ENCODE measurements at places on chromosomes 2 and 18.
A peak's percentile ranks its signal among the peaks of the same experiment; 100 is the strongest.

DNA sequence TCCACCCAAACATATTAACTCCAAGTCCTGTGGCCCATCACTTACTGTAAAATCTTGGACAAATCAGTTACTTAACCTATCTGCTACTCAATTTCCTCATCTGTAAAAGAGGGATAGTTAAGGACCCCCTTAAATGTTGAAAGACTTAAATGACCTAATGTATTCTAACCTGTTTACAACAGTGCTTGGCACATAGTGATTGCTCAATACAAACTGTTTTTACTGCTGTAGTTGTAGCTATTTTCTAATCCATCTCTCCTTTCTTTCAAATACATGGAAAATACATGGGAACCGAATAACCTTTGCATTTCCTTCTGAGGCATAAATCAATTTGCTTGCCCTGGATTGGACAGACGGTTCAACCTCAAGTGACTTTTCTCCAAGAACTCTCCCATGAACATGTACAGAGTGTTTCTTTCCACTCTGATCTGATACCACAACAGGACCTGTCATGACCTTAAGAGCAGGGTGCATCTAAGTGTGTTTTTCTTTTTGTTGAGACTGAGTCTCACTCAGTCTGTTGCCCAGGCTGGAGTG, 2.7 kb downstream of the LNPK start:
- no peak for DNase-seq

DNA sequence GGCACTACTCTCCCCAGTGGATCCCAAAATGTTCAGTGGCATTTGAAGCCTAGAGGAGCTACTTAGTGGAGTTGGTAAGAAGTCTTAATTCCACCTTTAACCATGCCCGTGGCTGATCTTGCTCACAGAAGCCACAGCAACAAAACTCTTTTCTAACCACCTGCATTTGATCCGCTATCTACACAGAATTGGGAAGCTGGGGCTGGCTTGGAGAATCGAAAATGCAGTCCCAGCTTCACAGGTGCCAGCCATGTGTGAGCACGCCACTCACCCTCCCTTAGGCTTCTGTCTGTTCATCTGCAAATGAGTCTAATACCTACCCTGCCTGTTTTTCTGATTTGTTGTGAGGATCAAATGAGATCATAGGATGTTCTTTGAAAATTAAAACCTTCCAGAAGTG, 182.6 kb downstream of the BCL11A start:
- no peak for DNase-seq

DNA sequence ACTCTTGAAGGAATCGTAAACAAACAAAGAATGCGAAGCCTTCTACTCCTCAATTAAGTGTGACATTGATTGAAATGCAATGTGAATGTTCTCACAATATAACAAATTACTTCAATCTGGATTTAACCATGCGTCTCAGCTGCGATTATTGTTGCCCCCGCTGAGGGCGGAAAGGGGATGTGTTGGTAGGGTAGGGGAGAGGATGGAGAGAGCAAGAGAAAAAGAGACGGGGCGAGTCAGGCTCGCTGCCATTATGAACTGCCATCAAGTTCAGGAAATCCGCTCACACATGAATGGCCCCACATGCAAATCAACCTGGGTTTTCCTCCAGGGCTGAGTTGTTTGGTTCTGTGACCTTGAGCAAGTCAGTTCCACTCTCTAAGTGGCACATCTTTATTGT, 129.8 kb downstream of the PXDN start:
- DNase-seq: no peak

- DNase-seq: no peak
Observed at GRCh38 chr18:79397247-79397829, 1.6 kb downstream of the NFATC1 start.

DNA sequence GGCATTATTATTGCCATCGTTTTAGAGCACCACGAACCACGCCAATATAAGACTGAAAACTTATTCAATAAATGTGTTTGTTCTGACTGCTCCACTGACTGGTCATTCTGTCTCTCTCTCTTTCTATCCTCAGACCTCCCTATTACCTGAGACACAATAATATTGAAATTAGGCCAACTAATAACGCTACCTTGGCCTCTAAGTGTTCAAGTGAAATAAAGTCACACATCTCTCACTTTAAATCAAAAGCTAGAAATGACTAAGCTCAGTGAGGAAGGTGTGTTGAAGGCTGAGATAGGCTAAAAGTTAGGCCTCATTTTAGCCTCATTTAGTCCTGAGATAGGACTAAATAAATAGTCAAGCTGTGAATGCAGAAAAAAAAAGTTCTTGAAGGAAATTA, 38.8 kb downstream of the G6PC2 start:
- no peak for DNase-seq

- no peak for DNase-seq
Observed at GRCh38 chr2:133142087-133142486, 426.2 kb downstream of the NCKAP5 start.

DNA sequence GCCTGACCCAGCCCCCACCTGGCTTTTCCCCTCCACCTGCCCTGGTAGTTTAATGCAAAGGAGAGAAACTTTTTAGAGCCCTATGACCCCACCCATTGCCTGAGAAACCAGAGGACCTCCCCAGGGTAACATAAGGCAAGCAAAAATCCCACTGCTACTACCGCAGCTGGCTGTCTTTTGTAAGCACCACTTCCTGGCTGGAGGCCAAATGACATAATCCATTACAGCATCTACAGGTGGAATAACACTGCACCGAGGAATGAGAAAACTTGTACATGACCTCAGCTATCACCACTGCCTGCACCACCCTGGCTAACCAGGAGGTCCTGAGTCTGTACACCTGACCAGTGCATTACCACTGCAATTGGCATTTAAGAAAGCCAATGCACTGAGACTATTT, 149.6 kb upstream of the GALNT5 start:
- DNase-seq: peak; percentile 60

DNA sequence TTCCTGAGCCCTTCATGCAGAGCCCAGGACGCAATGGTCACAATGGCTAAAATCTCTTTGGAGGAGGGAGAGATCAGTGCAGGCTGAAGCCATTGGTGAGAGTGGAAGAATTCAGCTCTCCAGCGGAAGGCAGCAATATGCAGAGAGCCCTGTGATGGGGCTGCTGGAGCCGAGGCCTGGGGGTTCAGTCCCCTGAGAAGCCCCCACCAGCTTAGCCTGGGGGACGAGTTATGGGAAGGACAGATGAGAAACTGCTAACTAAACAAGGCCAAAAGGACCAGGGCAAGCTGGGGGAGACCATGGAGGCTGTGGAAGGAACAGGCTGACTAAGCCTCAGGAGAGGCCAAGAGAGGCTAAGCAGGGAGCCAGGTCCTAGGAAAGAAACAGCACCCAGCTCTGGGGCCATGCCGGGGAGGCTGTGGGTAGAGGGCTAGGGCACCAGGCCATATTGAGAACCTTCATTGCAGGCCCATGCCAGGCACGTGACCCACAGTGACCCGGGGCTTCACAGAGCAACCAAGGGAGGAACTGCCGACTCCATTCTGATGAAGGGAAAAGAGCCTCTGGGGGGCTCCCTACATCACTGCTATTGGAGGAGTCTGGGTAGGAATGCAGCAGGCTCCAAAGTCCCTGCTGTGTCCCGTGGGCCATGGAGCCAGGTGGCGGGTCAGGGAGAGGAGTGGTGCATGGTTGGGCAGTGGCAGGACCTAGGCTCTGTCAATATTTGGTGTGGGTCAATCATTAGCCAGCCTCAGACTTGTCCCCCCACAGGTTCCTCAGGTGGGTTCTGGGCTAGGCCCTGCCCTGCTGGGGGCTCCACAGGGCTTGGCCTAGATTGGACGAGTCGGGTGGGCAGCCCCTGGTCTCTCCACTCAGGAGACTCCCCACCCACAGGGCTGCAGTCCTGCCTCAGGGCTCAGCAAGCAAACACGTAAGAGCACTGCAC, 19.8 kb downstream of the PROC start:
- no peak for DNase-seq

DNA sequence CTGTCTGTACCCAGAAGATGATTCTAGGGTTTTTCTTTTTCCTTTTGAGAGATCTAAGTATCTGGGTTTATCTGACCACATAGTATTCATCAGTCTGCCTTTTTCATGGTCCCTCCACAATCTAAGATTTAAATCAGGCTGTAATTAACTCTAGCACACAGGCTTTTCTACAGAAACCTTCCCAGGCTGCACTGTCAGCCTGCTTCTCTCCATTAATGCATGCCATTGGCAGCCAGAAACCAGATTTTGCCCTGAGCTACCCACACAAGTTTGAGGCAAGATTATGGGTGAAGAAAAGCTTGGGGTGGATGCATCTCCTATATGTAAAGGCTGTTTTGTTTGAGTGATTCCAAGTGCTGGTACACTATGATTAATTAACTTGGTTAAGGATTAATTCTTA, 45.7 kb upstream of the EML4 start:
- DNase-seq: no peak

DNA sequence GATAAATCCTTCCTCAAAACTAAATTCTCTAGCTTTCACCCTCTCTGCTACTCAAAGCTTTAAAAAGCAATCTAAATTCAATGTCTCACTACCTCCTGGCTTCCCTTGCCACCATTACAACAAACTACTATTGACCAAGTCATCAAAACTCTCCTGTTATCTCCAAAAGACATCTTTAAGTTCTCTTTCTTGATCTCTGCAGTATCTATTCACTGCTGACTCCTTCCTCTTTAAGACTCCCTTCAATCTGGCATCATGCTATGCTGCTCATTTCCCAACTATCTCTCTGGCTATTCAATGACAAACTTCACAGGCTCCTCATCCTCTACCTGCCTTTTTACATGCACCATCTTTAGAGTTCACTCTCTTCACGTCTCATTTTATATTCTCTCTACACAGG, 5.9 kb downstream of the PPP3R1 start:
- no peak for DNase-seq

DNA sequence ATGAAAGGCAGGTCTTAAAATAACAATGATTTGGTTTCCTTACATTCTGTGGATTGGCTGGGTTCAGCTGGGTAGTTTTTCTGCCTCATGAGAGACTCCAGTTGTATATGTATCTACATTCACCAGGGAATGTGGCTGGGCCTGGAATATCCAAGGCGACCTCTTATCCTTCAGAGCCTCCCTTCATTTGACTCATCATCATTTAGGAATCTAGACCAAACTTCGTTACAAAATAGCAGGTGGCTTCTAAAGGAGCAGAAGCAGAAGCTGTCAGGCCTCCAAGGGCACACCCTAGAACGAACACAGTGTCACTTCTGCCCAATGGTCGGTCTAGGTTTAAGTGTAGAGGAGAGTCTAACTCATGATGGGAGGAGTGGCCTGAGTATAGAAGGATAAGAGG, 204.2 kb downstream of the EN1 start:
- DNase-seq: peak; percentile 40

DNA sequence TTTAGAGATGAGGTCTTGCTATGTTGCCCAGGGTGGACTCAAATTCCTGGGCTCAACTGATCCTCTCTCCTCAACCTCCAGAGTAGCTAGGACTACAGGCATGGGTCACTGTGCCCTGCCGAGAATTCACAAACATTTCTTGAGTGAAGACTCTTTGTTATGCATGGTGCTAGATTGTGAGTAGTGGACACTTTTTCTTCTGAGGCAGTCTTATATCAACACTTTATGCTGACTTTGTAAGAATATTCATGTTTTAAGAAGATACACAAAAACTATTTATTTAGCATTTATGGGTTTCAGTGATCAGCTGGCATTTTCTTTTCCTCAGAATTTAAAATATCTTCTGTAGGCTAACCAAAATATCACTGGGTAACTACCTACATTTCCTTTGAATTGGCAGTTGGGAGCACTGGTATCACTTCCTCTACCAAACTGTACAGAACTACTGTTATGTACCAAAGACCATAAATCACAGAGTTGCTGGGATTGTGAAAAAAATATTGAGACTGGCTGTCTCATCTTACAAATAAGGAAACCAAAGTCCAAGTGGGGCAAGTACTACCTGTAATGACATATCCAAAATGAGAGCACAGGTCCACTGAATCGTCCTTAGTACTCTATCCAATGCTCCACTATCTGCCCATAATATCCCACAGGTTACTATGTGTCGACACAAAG, 34.0 kb downstream of the DOCK10 start:
- no peak for DNase-seq

- no peak for DNase-seq
Observed at GRCh38 chr18:37285825-37286224, 279.8 kb downstream of the CELF4 start.

- DNase-seq: no peak
Observed at GRCh38 chr2:121791801-121792221, 36.4 kb downstream of the TSN start.

DNA sequence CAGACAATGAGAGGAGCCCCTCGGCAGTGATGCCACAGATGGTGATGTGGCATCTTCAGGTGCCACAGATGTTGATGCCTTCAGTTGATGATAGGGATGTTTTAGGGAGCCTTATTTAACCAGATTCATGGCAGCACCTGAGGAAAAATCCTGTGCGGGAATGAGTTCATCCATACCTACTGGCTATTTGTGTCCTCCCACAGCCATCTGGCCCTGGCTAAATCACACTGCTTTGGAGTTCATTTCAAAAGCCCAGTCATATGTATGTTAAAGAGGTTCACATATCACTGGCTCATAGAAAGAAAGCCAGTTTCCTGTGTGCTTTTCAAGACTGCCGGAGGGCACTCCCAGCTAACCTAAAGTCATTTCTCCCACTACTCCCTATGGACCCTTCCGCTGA, 131.3 kb downstream of the MCFD2 start:
- no peak for DNase-seq

DNA sequence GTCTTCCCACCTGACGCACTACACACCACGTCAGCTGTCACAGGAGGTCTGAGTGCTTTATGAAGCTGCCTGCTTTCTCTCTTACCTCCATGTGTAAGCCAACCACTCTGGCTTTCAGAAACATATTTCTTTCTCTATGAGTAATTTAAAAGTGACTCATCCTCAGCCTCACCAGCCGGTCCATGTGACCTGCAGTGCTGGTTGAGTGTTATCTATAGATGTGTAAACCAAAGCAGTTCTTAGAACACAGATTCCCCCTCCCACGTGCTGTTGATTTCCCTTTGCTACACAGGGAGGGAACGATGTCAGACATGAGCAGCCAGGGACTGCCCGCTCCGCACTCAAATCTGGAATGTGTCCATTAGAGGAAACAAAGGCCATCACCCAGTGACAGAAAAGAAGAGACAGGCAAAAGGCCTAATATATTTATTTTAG, 157.8 kb downstream of the BCL2 start:
- DNase-seq: peak; percentile 90

GRCh38 chr2:4959219-4959618, 733.0 kb upstream of the SOX11 start:
- DNase-seq: no peak

DNA sequence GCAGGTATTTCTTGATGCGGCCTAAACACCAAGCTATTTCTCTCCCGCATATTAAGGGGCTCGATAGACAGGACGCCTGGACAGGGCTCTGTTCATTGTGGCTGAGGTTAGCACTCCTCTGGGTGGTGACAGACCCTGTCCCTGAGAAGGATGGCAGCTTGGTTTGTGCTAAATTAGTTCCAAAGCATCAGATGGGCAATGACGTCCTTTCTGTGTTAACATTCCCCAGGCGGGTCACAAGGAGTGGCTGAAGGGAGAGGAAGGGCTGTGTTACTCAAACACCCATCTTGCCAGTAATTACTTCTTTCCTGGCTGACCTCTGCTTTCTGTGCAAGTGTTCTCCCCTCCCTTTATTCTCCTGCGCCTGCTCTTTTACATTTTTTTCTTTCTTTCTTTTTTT, 75.0 kb downstream of the TMEM247 start:
- DNase-seq: no peak

Data from trophoblast cell (in vitro differentiated cells and primary cell).